ENCODE measurements at places on chromosomes 5 and 9.

- DNase-seq = no peak
These were observed 117.9 kb upstream of the DAB2 start for GRCh38 chr5:39542511-39543285.

DNA sequence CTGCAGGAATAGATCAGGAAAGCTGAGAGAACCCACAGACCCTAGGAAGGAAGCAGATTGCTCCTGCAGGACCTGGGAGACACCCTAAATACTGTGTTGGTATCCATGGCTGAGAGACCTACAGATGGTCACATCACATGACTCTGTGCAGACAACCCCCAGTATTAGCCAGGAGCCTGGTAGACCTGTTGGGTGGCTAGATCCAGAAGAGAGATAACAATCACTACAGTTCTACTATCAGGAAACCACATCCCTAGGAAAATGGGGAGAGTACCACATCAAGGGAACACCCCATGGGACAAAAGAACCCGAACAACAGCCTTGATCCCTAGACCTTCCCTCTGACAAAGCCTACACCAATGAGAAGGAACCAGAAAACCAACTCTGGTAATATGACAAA lies 24.2 kb upstream of the MELK start:
- DNase-seq = no peak

GRCh38 chr5:176902911-176903664 lies 3.9 kb upstream of the HK3 start:
- DNase-seq = no peak

DNA sequence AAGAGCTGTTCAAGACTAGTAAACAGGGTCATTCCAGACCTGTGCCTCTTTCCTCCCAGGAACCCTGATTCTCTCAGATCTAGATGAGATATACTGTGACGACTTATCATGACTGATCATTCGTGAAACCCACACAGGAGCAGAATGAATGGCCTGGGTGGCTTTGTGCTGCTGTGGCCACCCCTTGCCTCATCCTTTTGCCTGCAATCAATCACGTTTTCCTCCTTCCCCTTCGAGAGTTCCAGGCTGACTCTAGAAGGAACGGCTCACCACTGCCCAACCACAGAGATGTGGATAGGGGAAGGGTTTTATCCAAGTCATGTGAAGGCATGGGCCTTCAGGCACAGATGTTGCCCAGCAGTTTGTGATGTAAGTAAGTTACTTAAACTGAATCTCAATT lies 5.8 kb downstream of the ANXA6 start:
- DNase-seq = no peak

DNA sequence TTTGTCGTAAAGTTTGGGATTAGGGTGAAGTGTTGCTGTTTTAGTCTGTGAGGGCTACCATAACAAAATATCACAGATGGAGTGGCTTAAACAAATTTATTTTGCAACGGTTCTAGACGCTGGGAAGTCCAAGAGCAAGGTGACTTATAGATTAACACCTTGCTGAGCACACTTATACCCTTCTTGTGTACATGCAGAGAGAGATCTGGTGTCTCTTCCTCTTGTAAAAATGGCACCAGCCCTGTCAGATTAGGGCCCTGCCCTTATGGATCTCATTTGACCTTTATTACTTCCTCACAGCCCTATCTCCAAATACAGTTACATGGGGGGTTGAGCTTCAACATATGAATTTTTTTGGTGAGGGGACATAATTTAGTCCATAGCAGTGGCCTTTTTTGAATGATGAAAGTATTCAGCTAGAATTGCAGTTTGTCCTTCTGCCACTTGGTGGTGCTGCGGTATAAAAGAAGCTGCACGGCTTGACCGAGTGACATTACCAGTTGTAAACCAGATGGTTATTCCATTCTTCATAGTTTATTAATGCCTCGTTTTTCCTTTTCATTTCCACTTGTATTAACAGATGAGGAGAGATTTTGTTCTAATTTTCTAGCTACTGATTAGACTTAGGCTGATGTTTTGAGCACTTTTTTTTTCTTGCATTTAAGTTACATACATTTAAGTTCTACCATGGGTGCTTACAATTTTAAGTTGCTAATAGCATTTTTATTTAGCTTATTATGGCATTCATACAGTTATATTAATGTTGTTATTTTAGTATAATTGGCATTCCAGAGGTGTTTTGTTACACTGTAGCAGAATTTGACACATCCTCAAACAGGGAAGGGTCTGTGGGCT lies 19.4 kb downstream of the DCP2 start:
- DNase-seq = no peak

- DNase-seq = no peak
These were observed 232.2 kb upstream of the KLF4 start for GRCh38 chr9:107721705-107722245.

DNA sequence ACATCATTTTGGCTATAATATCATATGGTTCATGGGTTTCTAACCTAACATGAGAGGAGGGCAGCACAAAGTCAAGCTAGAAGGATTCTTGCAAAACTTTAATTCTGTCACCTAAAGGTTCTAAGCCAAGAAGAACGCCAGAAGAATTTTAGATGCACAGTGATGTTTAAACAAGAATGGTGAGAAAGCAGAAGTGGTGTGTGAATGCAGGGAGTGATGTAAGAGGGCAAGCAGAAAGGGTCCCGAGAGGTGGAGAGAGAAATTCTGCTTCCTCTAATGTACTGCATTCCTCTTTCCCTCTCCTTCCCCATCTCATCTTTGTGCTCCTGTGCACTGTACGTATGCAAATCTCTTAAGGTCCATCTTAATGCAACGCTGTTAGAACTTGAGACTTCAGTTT lies 2.1 kb upstream of the TRMO start:
- DNase-seq = no peak

DNA sequence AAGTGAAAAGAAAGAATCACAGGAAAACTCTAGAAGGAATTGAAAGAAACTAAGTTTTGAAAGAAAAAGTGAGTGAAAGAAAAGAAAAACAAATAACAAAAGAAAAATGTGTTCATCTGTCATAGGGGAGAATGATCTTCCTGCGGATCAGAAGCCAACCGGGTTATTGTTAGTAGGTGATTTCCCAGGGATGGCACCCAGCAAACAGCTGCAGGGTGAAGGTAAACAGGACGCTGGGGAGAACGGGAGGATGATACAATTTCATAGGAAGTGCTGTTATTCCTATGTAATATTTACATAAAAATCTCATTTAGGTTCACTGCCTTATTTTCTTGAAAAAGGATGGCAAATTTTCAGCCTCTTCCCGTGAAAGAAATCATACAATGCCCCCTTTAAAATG lies 72.4 kb upstream of the LHFPL2 start:
- no peak for DNase-seq

DNA sequence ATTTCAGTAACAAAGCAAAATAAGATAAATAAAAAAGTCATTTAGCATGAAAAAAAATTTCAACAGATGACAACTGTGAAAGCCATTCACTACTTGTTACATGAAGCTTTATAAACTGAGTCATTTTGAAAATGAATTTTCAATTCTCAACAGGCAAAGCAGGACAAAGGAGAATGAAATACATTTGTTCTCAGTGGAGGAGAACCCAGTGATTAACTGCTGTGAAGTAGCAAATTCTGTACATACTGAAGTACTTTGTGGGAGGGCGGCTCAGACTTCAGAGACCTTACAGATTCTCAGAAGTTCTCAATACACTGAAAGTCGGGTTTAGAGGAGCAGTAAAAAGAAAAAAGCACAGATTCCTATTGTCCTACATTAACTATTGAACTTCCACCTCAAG lies 21.7 kb downstream of the SKIC3 start:
- no peak for DNase-seq

- no peak for DNase-seq
These were observed 6.5 kb upstream of the OXCT1 start for GRCh38 chr5:41876678-41877077.

GRCh38 chr5:97453263-97453662 lies 270.2 kb upstream of the RIOK2 start:
- DNase-seq = no peak

DNA sequence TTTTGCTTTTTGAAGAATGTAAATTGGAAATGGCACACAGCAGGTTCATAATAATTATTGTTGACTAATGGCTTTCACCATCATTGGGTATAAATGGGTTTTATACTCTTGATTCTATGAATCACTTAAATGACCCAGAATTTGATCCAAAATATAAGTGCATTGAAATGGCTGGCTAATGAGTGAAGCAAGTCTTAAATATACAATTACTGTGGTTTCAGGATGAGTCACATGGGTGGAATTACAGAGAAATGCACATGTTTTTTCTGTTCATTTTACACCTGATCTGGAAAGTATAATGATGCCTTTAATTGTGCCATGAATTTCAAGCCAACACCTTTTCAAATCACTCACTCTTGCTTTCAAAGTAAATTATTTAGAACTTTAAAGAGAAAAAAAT lies 380.8 kb upstream of the CD180 start:
- peak; percentile 31 for DNase-seq

DNA sequence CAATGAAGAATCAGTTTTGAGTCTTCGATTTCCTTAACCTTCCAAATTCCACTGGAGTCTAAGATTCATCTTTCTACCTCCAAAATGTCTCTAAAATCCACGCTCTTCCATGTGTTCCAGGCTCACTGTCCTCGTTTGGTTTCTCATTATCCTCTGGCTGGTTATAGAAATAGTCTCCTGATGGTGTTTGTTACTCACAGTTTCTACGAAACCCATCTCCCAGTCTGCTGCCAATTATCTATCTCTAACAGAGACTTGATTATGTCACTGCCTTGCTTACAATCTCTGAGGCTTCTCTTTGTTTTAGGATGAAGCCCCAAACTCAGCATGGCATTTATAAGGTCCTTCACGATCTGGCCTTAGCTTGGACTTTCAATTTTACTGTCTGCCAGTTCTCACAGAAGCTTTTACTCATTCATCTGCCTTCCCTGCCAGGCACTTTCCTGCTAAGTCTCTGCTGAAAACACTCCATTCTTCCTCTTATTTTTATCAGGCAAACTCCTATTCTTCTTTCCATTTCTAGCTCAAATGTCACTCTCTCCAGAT lies 339.6 kb upstream of the SGCD start:
- DNase-seq = no peak

- no peak for DNase-seq
These were observed 5.8 kb upstream of the FSTL4 start for GRCh38 chr5:133618141-133618540.

- no peak for DNase-seq
These were observed 42.8 kb downstream of the STK10 start for GRCh38 chr5:172144931-172145869.

DNA sequence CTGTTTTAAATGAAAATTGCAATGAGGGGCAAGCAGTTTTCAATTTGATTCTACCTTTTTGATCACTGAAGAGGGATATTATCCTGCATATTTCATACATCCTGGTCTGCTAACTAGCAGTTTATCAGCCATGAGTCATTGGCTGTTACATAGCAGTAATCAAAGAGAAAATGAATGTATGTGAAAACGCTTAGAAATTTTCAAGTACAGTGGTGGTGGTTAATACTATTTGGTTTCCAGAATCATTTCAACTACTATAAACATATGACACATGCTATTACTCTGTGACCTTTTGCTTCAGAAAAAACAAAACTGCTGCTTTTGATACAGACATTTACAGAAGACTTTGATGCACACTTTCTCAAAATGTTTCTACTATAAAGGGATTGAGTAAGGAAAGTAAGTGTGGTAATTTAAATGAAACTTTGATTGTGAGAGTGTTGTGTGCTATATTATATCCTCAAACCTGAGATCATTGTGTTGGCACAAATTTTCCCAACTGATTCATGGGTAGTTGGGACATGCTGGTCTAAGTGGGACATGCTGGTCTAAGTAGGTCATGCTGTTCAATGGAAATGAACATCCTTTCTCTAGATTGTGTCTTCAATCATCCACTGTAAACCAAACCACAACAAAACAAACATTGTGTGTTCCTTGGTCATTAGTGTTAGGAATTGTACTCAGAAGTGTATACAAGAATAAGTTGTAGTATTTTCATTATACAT lies 5.1 kb downstream of the RNF14 start:
- DNase-seq = no peak

DNA sequence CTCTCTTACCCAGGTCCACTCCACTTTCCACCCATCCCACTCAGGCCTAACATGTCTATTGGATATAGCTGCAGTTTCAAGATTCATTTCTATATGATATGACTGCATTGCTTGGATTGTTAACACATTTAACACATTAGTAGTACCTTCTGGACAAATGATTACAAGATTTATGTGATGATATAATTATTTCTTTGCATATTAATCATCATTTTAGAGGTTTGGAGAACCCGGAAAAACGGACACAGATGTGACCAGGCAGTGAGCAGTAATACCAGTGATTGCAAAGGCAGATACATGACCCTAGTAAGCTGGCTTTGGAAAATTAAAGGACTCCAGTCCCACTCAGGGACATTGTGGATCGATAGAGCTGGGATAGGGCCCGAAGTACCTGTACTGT lies 103.8 kb downstream of the PRR16 start:
- no peak for DNase-seq

- DNase-seq = no peak
These were observed 615.1 kb upstream of the SGCD start for GRCh38 chr5:155711882-155712281.

- DNase-seq = no peak
These were observed 1.0 kb upstream of the TRIM7 start for GRCh38 chr5:181205761-181206649.

- no peak for DNase-seq
These were observed 4.5 kb upstream of the PAIP1 start for GRCh38 chr5:43561356-43561755.

DNA sequence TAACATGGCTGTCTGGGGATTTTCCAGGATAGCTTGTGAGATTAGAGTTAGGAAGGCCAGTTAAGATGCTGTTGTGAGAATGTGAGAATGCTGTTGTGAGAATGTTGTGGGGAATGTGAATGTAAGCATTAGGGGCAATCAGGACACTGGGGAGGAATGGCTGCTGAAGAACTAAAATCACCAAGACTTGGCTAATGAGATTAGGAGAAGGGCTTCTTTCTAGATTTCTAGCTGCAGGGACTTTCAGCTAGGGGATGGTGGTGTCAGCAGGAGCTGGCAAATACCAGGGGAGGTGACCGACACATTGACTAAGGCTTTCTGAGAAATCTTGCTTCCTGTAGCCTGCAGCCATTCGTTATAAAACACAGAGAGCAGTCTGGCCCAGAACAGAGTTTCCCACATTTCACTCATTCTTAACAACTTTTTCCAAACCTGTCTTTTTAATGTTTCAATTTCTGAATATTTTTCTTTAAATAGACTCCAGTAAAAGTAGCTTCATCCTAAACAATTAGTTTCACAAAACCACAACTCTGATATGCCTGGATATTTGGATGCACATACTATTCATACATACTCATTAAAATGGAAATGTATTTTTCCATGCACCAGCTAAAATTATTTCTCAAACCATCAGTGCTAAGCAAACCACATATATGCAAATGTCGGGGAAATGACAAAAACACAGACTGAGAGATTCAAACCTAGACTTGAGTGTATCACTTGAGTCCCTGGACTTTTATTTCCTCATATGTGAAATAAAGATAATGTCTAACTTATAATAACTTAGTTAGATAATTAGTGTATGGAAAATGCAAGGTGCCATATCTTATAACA lies 89.3 kb upstream of the TNC start:
- no peak for DNase-seq

- no peak for DNase-seq
These were observed 5.0 kb downstream of the PDE6A start for GRCh38 chr5:149939546-149939945.
